ENCODE measurements at places on chromosomes 5 and 9.

- DNase-seq = no peak
Measured at GRCh38 chr5:59519338-59519737, 374.2 kb downstream of the PDE4D start.

- no peak for DNase-seq
Measured at GRCh38 chr5:144864118-144864517, 693.4 kb downstream of the KCTD16 start.

GRCh38 chr5:127011961-127012644 is 18.3 kb downstream of the MARCHF3 start:
- no peak for DNase-seq

- no peak for DNase-seq
Measured at GRCh38 chr5:78899922-78900362, 85.2 kb downstream of the ARSB start.

DNA sequence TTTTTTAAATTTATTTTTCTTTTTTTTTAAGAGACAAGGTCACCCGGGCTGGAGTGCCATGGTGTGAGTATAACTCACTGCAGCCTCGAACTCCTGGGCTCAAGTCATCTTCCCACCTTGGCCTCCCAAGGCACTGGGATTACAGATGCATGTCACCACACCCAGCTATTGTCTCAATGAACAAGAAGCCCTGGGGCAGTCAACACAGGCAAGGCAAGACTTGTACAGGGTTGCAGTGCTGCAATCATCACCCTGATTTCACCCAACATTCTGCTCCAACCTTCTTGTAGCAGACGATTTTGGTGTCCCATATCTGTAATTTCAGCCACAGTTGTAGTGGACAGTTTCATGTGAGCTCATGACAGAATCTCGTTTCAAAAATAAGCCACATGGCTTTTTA is 205.8 kb upstream of the KIF2A start:
- DNase-seq = no peak

DNA sequence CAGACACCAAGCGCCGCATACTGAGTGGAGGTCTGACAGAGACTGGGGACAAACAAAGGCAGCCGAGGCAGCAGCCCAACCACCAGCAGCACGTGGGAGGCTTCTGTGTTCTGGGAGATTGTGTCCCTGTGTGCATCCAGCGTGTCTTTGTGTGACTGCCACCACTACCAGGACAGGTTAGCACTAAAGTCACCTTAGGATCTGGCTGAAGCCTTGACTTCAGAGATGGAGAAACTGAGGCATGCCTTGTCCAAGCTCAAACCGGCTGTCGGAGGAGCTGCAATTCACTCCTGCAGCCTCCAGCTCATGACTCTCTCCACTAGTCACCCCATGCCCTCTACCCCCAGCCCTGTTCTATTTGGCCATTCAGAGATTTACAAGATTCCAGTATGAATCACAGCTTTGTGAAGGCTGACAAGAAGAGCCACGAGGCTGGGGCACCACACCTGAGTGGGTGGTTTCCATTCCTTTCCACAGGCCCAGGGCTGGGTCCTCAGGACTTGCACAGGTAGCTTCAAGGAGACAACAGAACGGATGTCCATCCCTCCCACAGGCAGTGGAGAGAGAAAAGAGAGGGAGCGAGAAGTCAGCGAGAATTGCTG is 69.3 kb downstream of the SHB start:
- DNase-seq = no peak

- DNase-seq = no peak
Measured at GRCh38 chr9:73076970-73077369, 74.7 kb upstream of the ANXA1 start.

DNA sequence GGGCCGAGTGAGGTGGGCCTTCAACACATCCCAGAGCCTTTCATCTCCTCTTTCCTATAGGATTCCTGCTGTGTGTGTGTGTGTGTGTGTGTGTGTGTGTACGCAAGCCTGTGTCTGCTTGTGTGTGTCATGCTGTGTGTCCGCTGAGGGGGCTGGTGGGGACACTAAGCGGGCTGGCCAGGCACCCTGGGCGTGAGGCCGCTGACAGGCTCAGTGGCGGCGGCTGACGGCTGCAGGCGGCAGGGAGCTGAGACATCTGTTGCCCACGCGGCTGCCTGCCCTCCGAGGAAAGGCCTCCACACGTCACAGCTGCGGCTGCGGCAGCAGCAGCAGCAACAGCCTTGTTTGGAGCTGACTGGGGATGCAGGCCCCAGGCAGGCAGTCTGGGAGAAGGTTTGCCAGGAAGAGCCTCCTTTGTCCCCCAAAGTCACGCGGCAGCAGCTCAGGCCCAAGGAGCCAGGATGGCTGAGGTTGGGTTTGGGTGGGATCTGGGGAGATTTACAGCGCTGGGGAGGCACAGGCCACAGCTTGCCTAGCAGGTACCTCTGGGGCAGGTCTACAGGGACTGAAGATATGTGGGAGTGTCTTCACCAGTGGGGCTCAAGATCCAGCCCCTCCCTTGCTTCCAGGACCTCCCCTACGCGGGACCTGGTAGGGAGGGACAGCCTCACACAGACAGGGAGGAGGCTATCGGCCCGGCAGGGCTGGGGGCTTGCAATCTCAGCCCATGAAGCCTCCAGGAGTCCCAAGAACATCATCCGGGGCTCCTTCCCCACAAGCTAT is 1.8 kb downstream of the PDLIM4 start:
- no peak for DNase-seq

DNA sequence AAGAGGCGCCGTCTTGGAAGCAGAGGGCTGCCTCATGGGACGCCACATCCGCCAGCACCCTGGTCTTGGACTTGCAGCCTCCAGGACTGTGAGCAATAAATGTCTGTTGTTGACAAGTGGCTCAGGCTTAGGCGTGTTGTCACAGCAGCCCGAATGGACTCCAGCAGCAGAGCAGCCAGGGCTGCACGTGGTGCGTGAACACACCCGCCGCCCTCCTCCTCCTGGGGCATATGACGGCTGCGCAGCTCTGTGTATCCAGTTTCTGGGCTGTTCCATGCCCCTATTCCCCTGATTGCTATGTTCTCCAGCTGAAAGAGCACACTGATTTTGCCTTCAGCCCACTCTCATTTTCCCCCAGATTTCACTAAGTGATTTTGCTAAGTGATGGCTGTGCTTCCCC is 36.0 kb upstream of the CLPTM1L start:
- DNase-seq = no peak

- peak; percentile 79 for DNase-seq
Measured at GRCh38 chr9:36258208-36258995, at the start of gene GNE. Gene GNE (minus strand): TSS chr9:36258448. CDS start chr9:36249355, 9,093 bp downstream.

Data from non-pigmented ciliary epithelial cell (primary cell).